ENCODE measurements at places on chromosomes 4 and X.

GRCh38 chr4:88757776-88758175, 60.1 kb upstream of the NAP1L5 start:
- no peak for DNase-seq

DNA sequence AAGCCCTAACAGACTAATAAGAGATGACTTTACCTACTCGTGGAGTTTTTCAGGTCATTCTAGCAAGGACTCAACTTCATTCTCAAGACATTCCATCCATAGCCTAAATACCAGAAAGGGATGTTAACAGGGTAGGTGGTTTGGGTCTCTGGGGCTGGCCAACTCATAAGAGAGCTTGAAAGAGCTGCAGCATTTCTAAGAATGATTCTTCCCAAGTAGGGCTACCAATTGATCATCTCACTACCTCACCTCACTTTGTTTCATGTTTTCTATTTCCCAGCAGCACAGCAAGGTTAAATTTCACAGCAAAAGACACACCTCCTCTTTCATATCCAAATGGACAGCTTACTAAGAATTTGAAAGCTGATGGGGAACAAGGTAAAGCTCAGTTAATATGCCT, 614.8 kb upstream of the DIPK2B start:
- no peak for DNase-seq

GRCh38 chr4:161555689-161556660, 607.8 kb downstream of the FSTL5 start:
- DNase-seq = no peak

- no peak for DNase-seq
Observed at GRCh38 chr4:133131829-133132460, 17.1 kb upstream of the PCDH10 start.

GRCh38 chr4:108619372-108620100, 840 bp upstream of the RPL34 start:
- DNase-seq = no peak

DNA sequence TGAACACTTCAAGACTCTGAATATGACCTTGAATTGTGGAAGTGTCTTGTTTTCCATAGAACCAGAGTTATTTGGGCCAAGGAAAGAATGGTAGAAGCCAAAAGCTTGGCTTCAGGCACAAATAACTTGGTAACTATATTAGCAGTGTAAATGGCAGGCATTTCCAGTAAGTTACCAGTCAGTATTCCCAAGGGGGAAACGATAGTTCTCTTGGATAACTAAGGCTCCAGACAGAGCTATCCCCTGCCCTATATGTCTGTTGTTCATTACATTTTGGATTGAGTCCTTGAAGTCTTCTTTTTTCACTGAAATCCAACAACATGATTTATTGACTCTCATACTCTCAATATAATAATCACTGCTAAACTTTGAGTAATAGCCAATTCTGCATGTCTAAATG, 364.1 kb downstream of the MAGEB5 start:
- DNase-seq = no peak

GRCh38 chrX:25125483-25125882, 109.7 kb upstream of the ARX start:
- no peak for DNase-seq

GRCh38 chr4:69776696-69777095, 16.3 kb upstream of the SULT1B1 start:
- DNase-seq = no peak

- no peak for DNase-seq
Observed at GRCh38 chr4:73740353-73740778, at the start of gene CXCL8. Gene CXCL8 (plus strand): TSS chr4:73740569. CDS start chr4:73740659, 90 bp downstream.

- no peak for DNase-seq
Observed at GRCh38 chrX:71541210-71542022, 8.5 kb downstream of the OGT start.

DNA sequence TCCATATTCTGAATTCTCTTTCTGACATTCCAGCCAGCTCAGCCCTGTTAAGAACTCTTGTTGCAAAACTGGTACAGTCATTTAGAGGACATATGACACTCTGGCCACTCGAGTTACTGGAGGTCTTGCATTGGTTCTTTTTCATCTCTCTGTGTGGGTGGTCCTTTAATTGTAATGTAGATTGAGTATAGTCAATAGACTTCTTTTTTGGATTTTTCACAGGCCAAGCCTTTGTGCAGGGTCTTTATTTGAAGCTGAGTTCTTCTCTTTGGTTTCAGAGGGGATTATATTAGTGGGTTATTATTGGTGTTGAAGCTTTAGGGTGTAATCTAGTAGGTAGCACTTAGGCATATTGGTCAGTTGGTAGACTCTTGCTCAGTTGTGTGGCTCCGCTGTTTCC, 118.0 kb upstream of the GIMD1 start:
- DNase-seq = no peak

GRCh38 chrX:55161581-55161980, 58.6 kb upstream of the PAGE5 start:
- no peak for DNase-seq

DNA sequence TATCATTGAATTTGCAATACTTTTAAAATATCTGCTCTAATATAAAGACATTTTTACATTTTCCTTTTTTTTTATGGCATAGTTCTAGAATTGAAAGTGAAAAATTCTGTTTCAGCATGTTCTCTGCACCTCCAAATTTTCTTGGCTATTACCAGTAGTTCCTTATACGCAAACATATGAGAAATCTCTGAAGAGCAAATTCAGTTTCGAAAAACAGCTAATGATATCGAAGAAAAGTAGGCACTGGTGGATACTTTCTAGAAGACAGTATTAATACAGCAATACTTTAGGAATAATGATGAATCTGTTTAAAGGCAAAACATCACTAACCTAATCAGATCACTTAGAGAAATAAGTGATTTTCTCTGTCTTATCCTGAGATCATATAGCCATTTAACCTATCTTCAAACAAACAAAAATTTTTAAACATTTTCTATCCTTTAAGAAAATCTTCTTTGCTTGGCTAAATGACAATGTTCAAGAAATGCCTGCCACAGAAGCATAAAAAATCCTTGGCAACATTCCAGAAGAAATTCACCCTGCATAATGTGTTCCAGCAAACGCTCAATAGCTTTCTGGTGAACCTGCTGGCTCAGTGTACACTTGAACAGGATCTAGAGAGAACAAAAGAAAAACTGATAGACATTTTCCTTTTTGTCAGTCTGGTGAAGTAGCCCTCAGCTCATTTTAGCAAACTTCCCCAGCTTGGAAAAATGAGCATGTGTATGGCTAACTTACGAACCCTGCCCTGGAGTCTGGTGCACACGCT, 51.2 kb upstream of the KLF3 start:
- no peak for DNase-seq

DNA sequence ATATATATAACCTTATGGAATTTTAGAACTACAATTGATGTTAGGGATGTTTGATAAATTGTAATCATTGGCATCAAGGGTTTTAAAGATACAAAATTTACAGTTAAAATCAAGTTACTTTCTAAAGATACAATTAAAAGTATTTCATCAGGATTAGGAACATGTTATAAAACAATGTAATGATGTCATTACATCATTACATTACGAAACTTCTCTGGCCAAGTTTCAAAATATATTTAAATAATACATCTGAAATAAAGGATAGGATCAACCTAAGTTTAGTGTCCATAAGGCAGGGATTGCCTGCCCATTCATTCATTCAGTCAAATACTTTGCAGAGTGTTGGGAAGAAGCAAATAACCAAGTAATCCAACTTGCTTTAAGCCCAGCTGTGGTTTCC, 75.1 kb downstream of the TENM3 start:
- no peak for DNase-seq

- no peak for DNase-seq
Observed at GRCh38 chrX:7568130-7568529, 274.8 kb upstream of the VCX start.

DNA sequence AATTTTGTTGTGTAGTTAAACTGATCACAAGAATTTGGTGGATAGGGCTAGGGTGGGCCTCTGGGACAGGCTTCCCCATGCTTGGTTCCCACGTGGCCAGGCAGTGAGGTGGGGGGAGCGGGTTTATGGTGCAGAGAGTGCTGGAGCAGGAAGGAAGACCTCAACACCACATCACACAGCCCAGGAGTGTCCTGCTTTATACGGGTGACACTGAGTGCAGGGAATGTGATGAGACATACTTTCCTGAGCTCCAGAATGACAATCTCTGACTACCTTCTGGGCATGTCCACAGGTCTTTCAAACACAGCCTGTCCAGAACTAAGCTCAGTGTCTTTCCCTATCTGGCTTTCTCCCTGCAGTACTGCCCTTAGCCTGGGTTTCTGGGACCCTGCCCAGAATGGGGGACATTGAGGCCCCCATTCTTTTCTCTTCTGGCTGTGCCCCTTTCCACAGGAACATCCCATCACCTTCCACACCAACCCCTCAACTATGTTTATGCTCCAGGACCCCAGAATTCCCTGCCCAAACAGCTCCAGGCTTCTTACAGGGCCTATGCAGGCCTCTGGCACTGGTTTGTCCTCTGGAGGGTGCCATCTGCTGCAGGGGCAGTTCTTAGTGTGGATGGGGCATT, 36.5 kb upstream of the RASL11B start:
- no peak for DNase-seq

GRCh38 chrX:8455557-8455956, 9.1 kb upstream of the VCX3B start:
- no peak for DNase-seq

DNA sequence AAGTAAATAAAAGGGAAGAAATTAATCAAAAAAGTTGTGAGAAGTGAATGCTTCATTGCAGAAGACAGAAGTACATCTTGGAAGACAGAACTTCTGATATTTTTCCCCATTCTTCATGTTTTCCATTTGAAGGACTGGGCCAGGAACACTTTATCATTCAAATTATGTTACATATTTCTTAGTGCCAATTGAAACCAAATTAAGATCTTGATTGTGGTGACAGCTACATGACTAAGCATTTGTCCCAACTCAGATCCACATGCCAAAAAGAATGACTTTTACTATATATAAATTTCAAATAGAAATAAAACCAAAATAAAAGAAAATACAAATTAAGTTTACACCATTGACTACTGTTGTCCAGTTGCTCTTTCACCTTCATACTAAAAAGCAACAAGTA, 14.0 kb upstream of the FGF5 start:
- no peak for DNase-seq

DNA sequence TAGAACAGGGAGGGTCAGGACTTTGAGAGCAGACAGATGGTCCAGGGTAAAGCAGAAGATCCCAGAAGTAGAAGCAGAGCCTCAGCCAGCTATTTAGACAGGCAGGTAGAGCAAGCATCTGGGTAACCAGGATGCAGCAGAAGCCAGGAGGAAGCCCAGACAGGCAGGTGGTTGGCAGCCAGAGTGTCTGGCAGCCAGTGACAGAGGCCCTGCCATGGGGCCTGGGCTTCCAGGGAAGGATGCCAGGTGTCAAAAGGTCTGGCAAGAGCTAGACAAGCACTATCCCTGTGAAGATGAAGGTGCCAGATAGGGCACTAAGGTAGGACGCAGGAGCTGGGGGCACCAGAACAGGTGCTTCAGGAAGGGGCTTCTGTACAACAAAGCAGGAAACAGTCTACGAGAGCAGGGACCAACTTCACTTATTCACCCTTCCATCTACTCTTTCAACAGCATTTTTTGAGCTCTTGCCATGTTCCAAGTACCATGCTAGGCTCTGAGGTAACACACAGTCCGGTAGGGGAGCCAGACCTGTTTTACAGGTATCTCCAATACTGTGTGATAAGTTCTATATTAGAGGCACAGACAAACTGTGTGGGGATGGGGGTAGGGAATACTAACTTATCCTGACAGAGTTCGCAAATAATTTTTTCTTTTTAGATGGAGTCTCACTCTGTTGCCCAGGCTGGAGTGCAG, 38.1 kb upstream of the GJB1 start:
- no peak for DNase-seq

DNA sequence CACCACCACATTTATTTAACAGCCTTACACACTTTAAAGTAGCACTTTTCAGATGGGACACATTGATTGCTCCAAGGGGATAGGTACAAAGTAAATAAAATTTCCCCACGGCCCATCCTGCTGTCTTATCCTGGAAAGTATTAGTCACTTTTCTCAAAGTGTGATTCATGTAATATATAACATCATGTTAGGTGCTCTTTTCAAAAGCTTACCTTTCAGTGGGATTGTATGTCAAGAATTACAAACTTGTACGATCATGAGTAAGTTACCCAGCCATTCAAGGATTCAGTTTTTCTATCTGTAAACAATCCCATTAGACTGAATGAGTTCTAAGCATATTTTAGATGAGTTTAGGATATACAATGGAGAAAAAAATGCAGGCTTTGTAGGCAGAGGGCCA, 876.6 kb upstream of the GRID2 start:
- DNase-seq = no peak

DNA sequence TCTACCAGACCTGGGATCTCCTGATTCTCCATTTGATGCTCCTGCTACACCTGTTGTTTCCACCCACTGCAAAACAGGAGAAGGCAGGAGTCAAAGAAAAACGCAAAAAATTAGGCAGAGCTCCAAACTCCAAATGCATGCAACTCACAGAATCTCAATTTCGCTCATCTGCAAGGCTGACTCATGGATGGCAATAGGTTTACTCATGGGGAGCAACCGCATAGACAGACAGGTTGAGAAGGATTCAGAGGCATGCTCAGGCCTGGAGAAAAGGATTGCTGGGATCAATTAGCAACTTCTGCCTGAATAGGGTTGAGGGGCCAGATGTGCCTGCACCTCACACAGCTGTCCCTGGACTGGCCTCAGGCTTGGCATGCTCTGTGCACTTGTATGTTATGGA, 231.0 kb downstream of the LDB2 start:
- no peak for DNase-seq

- DNase-seq = no peak
Observed at GRCh38 chr4:1047106-1047975, 35.9 kb downstream of the FGFRL1 start.

DNA sequence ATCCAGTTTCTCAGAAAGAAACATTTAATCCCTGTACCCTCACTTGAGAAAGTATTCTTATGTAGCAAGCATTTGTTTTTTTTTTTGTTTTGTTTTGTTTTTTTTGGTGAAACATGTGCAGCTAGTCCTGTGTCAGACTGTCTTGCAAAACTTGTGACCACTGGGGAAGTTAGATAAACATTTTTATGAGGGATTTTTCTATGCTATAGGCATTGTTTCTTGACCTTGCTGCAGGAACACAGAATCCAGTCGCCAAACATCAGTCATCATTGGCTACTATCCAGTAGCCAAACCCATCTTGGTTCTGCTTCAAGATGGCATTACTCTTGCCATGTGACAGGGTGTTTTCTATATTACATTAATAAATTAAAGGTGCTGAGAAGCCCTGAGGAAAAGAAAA, 7.7 kb upstream of the MAPK10 start:
- no peak for DNase-seq

GRCh38 chr4:992297-993110, 700 bp downstream of the SLC26A1 start:
- DNase-seq = no peak
